M059J (cell line): ENCODE measurements at places on chromosomes 2 and 18. TPM values are rescaled to one million over a fixed set of nuclear protein-coding genes. Genes with fewer than 3 reads are reported as not detected.

DNA sequence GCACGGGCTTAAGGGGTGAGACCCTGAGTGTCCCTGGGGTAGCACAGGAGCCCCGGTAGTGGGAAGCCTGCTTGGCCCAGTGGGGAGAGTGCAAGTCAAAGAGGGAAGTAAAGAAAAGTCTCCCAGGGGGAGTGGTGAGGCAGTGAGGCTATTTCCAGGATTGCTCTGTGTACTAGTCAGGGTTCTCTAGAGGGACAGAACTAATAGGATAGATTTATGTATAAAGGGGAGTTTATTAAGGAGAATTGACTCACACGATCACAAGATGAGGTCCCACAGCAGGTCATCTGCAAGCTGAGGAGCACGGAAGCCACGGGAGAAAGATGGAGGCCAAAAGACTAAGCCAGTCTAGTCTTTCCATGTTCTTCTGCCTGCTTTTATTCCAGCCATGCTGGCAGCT is 45.5 kb downstream of the CMPK2 start:
- DNase-seq, result no peak

- DNase-seq, result no peak
Measured at GRCh38 chr2:18559531-18560030, 872 bp downstream of the RDH14 start.

DNA sequence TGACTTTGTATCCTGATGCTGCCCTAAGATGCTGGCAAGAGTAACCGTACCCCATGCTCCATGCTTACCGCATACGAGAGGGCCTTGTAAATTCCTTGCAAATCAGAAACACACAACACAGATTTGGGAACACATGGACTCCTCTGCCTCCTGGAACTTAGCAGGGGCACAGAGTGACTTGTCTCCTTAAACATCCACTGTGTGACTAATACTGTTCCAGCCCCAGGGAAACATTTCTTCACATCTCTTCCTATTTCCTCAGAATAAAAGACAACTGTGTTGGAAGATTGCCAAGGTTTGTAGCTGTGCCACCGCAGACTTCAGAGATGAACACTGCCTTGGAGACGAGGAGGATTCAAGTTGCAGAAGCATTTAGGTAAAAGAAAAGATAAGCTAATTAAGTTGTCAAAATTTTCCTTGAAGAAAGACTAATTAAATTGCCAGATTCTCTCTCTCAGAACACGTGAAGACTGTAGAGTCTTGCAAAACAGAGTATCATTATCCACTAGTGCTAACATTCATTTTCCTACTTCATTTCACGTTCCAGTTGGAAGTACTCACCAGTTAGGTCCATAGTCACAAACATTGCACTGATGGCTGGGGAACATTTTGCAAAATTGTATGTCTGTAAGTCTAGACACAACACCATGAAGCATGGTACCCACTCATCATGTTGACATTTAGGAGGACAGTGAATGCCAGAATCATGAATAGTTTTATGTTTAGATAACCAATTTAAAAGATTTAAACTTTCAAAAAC is 188.8 kb downstream of the TSN start:
- DNase-seq, result peak; percentile 73

Gene HS1BP3
- total RNA-seq, result 6.5 and 12.1 TPM in 2 replicates

Gene ERICH2
- total RNA-seq, result not detected in 2 replicates

- DNase-seq, result no peak
Measured at GRCh38 chr2:25615920-25616319, 57.5 kb downstream of the DTNB start.

Gene GKN1
- total RNA-seq, result not detected in 2 replicates

DNA sequence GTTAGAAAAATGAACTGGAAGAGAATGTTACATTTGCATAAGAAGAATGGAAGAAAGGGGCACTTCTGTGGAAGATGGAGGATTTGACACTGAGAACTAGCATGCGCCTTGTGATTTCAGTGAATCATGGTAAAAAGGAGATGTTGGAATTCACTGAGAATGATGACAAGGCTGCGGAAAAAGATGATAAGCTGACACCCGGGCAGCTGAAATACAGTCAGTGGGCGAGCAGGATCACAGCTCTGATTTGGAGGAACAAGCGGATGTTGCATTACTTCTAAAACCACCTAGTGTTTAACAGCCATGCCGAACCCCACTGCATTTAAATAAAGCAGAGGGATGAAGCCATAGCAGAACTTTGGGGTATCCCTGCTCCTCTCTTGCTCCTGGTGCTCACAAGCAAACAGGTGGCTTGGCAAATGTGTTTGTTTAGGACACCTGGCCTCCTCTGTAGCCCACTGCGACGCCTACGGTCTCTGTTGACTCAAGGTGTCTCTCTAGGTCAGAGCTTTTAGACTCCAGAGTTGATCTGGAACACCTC is 134.9 kb downstream of the NDUFA10 start:
- no peak for DNase-seq

DNA sequence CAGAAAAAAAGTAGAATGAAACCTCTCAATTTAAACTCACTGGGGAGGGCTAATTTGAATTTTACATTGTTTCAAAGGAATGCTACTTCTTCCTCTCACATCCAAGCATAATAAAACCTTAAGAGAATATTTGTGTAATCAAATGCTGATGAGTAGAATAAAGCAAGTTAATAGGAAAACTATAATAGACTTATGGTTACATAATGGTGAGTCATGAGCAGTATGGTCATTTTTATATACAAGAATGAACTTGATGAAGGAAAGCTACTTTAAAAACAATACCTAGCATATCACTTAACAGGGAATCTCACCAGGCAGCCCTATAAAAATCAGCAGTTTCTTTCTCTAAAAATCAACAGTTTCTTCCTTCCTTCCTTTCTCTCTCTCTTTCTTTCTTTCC is 80.3 kb downstream of the VSNL1 start:
- peak; percentile 51 for DNase-seq

GRCh38 chr18:57122936-57123510 is 23.9 kb upstream of the BOD1L2 start:
- DNase-seq, result no peak

Gene BBS5
- total RNA-seq, result 1.3 and 2.8 TPM in 2 replicates

Gene PID1
- 0.47 and 3.0 TPM in 2 replicates for total RNA-seq

Gene ADAM23
- total RNA-seq, result 0.25 TPM in 1 of 2 replicates, not detected in the other

Gene MTCL1
- total RNA-seq, result 16.0 and 28.2 TPM in 2 replicates

GRCh38 chr18:37661478-37661877 is 95.9 kb upstream of the CELF4 start:
- DNase-seq, result no peak

DNA sequence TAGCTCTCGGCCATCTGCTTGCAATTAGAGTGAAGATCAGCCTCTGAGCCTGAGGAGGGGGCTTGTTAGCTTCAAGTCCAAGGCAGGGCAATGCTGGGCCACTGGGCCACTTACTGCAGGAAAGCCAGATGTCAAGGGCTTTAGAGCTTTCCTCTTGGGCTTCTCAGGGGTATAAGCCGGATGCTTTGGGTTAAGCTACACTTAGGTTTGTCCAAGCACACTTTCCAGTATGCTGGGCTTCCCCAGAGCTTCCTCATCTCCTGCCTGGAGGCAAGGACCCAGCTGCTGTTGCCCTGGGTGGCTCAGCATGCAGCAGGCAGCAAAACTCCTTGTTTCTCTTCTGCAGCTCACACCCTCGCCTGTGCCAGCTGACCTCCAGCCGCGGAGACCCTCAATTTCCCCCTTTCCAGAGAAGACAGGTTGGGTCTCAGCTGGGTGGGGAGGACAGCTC is 29.0 kb upstream of the ATOH8 start:
- no peak for DNase-seq

DNA sequence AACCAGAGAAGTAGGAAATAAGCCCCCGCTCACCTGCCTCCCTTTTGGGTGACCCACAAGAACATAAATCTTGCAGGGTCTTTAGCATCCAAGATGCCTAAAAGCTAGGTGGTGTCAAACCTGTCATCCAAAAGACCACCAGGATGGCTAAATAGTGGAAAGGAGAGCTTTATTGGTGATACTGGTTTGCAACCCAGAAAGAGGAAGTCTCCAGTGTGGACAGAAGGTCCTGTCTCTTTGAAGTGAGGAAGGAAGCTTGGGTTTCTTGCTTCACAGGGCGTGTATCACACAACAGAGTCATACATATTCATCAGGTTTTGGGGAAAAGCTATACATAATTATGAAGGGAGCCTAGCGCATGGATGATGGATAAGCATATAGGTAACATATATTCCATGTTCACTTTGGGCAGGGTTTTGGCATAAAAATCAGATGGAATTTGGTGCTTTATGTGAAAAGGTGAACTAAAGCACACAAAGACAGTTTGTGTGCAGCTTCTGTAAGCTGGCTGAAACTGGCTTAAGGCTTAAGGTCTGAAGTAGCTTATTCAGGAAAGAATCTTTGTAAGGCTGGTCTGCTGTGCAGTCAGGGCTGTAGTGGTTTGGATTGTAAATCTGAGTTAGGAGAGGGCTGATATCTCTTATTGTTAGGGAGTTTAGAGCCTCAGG is 102.2 kb upstream of the MSH2 start:
- DNase-seq, result no peak

DNA sequence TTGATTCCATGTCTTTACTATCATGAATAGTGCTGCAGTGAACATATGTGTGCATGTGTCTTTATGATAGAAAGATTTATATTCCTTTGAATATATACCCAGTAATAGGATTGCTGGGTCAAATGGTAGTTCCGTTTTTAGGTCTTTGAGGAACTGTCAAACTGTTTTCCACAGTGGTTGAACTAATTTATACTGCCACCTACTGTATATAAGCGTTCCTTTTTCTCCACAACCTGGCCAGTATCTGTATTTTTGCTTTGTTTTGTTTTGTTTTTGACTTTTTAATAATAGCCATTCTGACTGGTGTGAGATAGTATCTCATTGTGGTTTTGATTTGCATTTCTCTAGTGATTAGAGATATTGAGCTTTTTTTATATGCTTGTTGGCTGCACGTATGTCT is 641.6 kb downstream of the SUCLG1 start:
- no peak for DNase-seq

- peak; percentile 44 for DNase-seq
Measured at GRCh38 chr2:150983314-150983897, 278.3 kb downstream of the RBM43 start.
